Breast epithelium (tissue), 4 donors: ENCODE measurements at places on chromosomes 7 and 10.

GRCh38 chr7:107628461-107629064, 32.1 kb upstream of the SLC26A4 start:
- no peaks in the 10 kb centered on the region for H3K36me3 ChIP-seq
- no peak overlapping the region for H3K4me3 ChIP-seq
- H3K27me3 ChIP-seq, result no peaks in the 10 kb centered on the region
- H3K27ac ChIP-seq, result no peak overlapping the region

DNA sequence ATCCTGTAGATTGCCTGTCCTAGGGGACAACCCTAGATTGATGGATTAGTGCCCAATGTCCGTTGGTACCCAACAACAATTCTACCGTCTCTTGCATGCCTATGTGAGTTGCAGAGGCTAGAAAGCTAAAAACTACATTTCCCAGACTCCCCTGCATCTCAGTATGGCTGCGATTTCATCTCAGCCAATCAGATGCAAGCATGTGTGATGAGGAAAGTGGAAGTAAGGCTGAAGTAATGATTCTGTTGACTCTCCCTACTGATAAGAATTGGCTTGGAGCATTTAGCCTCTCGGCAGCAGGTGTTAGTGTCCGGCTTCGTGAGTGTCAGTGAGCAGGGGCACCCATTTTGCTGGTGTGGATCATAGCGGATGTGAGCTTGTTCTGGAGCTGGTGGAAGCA, 171.9 kb downstream of the FGFR2 start:
- no peak overlapping the region for H3K27ac ChIP-seq
- no peaks in the 10 kb centered on the region for H3K4me1 ChIP-seq
- no peaks in the 10 kb centered on the region for H3K36me3 ChIP-seq
- DNase-seq, result no peak
- H3K4me3 ChIP-seq, result no peak overlapping the region

- no peak overlapping the region for H3K27ac ChIP-seq
- no peaks in the 10 kb centered on the region for H3K36me3 ChIP-seq
- no peaks in the 10 kb centered on the region for H3K4me1 ChIP-seq
- H3K27me3 ChIP-seq, result no peaks in the 10 kb centered on the region
- no peak overlapping the region for H3K4me3 ChIP-seq
These were observed 109.0 kb upstream of the VIPR2 start for GRCh38 chr7:159253657-159254056.

DNA sequence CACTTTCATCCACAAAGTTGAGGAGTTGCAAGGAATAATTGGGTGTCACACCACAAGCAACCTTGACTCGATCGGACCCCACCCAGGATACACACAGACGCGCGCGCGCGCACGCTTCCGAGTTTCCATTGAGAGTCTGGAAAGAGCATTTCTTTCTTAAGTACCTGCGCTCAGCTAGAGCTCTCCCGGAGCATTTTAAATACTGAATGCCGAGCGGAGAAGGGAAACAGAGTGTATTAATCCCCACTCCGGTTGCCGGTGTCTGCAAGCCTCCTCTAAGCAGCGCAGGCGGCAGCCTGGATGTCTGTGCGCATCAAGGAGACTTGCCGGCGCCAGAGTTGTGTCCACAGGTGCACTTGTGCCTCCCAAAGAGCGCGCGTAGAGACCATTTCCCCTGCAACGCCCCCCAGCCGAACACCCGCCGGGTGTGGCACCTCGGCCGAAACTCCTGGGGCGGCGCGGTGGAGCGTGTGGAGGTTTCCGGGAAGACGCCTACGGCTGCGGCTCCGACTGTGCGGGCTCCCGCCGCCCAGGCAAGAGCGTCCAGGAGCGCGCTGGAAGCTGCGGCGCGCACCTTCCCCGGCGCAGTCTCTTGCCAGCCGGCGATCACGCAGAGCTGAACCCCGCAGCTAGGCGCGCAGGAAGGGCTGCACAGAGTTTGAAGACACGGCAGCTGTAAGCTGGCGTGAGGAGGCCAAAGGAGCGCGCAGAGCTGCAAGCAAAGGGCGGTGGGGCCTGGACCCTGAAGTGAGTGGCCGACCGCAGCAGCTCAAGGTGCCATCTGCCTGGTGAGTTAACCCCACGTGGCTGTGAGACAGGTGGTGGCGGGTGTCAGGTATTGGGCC, 1.1 kb upstream of the FEZF1 start:
- H3K27me3 ChIP-seq, result peaks cover 10% of the 10 kb centered on the region
- H3K4me3 ChIP-seq, result peak overlapping the region; percentile 26
- H3K4me1 ChIP-seq, result peaks cover 7% of the 10 kb centered on the region
- no peaks in the 10 kb centered on the region for H3K36me3 ChIP-seq

- no peaks in the 10 kb centered on the region for H3K36me3 ChIP-seq
- no peak overlapping the region for H3K27ac ChIP-seq
- no peaks in the 10 kb centered on the region for H3K4me1 ChIP-seq
- no peak overlapping the region for H3K4me3 ChIP-seq
- DNase-seq, result no peak
- no peaks in the 10 kb centered on the region for H3K27me3 ChIP-seq
These were observed 133.8 kb downstream of the CPEB3 start for GRCh38 chr10:92156874-92157773.

GRCh38 chr10:100670828-100671479, 74.4 kb upstream of the PAX2 start:
- DNase-seq, result no peak
- H3K4me3 ChIP-seq, result no peak overlapping the region
- H3K4me1 ChIP-seq, result no peaks in the 10 kb centered on the region
- no peaks in the 10 kb centered on the region for H3K36me3 ChIP-seq
- H3K27me3 ChIP-seq, result peaks cover 82% of the 10 kb centered on the region

DNA sequence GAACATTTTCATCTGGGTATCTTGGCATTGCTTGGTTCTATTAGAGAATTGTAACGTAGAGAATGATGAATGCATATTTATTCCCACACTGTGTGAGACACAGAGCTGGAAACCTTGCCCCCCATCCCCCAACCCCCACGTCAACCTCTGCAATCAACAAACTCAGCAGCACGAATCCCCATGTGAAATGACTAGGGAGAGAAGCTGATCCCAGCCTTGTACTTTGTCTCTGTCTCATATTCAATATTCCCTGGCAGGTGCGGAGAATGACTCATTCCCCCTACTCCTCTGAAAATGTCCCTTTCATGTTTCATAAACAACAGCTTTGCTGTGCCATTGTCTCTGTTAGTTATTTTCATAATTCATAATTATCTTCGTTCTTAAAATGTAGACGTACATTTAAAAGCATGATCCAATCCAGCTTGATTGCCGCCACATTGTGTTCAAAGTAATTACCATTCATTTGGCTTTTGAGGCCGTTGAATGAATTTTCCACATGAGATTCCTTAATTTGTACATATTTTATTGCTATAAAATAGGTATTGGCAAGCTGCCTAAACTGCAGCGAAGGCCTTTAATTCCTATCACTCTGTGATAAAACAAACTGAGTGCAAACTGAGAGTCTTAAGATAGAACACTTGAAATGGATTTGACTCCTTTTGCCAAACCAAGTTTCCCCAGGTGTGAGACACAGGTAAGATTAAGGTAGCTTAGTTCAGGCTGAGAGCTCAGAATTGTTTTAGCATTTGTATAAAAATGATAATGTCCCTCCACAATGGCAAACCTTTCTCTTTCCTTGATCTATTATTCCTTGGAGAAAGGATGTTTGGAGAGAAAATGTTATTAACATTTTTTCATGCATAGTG, 920.2 kb downstream of the TYW1 start:
- H3K36me3 ChIP-seq, result no peaks in the 10 kb centered on the region
- H3K4me1 ChIP-seq, result no peaks in the 10 kb centered on the region
- H3K27ac ChIP-seq, result no peak overlapping the region
- H3K27me3 ChIP-seq, result no peaks in the 10 kb centered on the region
- H3K4me3 ChIP-seq, result no peak overlapping the region

DNA sequence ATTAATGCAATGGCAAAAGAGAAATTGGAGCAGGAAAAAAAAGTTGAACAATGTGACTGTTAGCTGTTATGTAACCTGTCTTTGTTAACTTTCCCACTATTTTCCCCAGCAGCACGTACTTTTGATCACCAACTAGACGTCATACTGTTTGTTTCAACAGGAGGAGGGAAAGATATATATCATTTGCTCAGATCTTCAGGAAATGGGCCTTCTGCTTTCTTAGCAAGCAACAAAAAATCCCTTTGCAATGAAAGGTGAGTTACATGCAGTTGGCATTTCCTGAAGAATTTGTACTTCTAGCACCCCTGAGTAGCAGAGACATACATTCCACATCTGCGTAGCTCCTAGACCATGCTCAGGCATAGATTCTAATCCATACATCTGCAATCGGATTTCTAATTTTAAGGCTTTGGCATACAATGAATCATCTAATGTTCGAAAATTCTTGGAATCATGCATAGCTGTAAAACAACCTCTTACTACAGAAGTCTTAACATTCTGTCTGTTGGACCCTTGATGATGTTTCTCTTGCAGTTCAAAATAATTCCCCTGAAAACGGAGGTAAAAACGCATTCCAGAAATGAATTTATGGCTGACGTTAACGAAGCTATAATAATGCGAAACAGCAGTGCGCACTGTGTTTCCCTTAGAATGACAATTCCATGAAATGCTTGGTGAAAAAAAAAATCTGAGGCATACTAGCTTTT, 286.9 kb upstream of the MGMT start:
- H3K4me1 ChIP-seq, result no peaks in the 10 kb centered on the region
- H3K36me3 ChIP-seq, result no peaks in the 10 kb centered on the region
- H3K4me3 ChIP-seq, result no peak overlapping the region
- DNase-seq, result no peak
- H3K27me3 ChIP-seq, result no peaks in the 10 kb centered on the region

- H3K36me3 ChIP-seq, result no peaks in the 10 kb centered on the region
- no peaks in the 10 kb centered on the region for H3K4me1 ChIP-seq
- H3K27ac ChIP-seq, result no peak overlapping the region
- H3K27me3 ChIP-seq, result peaks cover 11% of the 10 kb centered on the region
- no peak overlapping the region for H3K4me3 ChIP-seq
- no peak for DNase-seq
These were observed 42.9 kb downstream of the ELFN1 start for GRCh38 chr7:1712907-1713501.

DNA sequence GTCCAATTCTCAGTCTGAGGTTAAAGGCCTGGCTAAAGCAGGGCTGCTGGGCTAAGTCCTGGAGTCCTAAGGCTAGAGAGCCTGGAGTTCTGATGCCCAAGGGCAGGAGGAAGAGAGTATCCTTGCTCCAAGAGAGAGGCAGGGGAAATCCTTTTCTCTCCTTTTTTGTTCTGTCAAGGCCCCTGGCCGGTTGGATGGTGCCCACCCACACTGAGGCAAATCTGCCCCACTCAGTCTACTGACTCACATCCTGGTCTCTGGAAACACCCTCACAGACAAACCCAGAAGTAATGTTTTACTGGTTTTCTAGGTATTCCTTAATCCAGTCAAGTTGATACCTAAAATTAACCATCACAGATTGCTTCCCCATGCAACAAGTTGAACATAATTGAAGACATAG, 23.0 kb downstream of the ZNF518A start:
- H3K4me1 ChIP-seq, result no peaks in the 10 kb centered on the region
- H3K27me3 ChIP-seq, result no peaks in the 10 kb centered on the region
- H3K4me3 ChIP-seq, result no peak overlapping the region
- H3K36me3 ChIP-seq, result peaks cover 18% of the 10 kb centered on the region
- no peak for DNase-seq

DNA sequence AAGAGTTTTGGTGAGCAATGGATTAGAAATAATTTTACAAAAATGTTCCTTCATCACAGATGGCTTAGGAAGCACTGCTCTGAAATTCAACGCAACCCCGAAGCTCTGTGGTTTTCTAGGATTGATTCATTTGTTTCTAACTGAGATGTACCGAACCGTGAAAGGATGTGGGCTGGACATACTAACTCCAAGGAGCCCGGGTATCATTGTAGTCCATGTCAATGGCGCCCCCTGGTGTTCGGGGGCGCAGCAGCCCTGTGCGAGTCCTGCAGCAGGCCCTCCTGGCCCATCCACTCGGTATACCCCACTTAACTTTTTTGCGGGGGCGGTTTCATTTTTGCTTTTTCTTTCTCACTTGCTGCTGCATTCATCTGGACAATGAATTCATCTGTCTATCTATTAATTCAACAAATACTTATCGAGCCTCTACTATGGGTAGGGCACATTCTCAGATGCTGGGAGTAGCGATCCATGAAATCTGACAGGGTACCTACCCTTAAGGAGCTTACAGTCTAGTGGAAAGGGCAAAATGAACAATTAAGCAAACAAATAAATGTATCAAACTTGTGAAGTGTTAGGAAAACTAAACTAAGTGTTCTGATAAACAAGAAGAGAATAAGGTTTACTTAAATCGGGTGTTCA, 25.2 kb upstream of the ITPRID1 start:
- H3K27me3 ChIP-seq, result no peaks in the 10 kb centered on the region
- DNase-seq, result no peak
- no peak overlapping the region for H3K27ac ChIP-seq
- no peaks in the 10 kb centered on the region for H3K4me1 ChIP-seq
- H3K36me3 ChIP-seq, result no peaks in the 10 kb centered on the region

- H3K27ac ChIP-seq, result no peak overlapping the region
- no peaks in the 10 kb centered on the region for H3K36me3 ChIP-seq
- H3K27me3 ChIP-seq, result no peaks in the 10 kb centered on the region
- H3K4me3 ChIP-seq, result no peak overlapping the region
- H3K4me1 ChIP-seq, result no peaks in the 10 kb centered on the region
These were observed 188.7 kb upstream of the KAT6B start for GRCh38 chr10:74637685-74638084.

DNA sequence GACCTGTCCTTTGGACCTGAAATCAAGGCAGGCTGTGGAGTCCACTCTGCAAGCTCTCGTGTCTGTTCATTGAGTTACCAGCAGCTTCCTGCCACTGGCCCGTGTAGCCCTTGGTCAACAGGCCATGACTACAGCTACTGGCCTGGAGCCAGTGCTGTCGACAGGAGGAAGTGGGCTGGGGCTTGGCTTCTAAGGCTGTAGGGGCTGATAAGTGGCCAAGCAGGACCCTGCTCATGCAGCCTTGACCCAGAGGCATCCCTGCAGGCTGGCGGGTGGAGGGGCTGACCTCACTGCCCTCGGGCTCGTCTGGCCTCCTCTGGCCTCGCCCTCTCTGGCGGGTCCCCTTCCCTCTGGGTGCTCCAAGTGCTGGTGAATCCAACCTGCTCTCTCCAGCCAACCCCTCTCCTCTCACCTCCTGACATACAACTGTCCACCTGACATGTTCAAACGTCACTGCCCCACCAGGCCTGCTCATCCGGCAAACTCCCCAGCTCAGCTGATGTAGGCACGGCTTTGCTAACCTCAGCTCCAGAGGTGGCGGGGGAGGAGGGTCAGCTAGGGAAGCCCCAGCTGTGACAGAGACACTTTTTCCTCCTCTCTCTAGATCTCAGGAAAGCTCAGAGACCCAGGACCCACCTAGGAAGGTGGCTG, 188.6 kb upstream of the LYZL2 start:
- DNase-seq, result no peak
- H3K27ac ChIP-seq, result no peak overlapping the region
- no peak overlapping the region for H3K4me3 ChIP-seq
- H3K4me1 ChIP-seq, result no peaks in the 10 kb centered on the region
